ENCODE measurements at places on chromosomes 1 and 21. TPM values are rescaled to one million over a fixed set of nuclear protein-coding genes. Genes with fewer than 3 reads are reported as not detected.

Gene SPATA17
- 3.4 TPM for polyA plus RNA-seq

Gene LCE4A
- polyA plus RNA-seq: not detected

Gene NCF2
- not detected for polyA plus RNA-seq

Gene HPCAL4
- 1.7 TPM for polyA plus RNA-seq

Gene TSACC
- 3.0 TPM for polyA plus RNA-seq

Gene FAM110D
- 0.19 TPM for polyA plus RNA-seq

Gene OR2G6
- not detected for polyA plus RNA-seq

Gene PGM1
- polyA plus RNA-seq: 29.2 TPM

Gene LCA5L
- 1.5 TPM for polyA plus RNA-seq

Gene CD5L
- polyA plus RNA-seq: not detected

Gene FAM151A
- polyA plus RNA-seq: not detected

Data from Purkinje cell (primary cell).